ENCODE measurements at places on chromosomes 7 and 10.

- no peak for DNase-seq
Observed at GRCh38 chr10:93841961-93842360, 51.8 kb upstream of the SLC35G1 start.

DNA sequence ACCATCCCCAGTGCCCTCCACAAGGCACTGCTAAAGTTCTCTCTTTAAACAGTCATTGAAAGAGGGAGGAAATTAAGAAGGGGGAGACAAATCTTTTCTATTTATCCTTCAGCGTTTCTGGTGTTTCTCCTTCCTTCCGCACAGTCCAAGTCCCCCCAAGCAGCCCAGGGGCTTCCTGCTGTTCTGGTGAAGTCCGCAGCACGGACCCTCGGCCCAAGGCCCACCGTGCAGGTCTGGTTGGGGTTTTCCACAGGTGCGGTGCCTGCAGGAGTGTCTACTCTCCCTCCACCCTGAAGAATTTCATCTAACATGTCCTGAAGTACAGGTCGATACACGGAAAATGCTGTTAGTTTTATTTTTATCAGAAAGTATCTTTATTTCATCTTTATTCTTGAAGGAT is 34.1 kb upstream of the KNDC1 start:
- no peak for DNase-seq

DNA sequence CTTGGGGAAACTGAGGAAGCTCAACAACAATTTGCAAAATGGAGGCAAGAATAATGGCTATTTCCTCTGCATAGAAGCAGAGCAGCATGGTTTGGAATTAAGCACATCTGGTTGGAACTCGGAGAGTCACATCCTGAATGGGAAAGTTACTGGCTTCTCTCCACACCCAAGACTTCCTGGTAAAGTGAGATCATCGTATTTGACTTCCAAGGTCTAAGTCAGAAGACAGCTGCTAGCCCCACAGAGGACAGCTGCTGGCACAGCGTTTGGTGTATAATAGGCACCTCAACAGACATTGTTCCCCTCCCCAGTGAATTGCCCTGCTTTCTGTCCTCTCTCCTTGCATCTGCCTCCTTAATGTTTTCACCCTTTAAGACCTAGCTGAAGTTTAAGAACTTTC is 37.0 kb upstream of the NRF1 start:
- DNase-seq = no peak

- DNase-seq = no peak
Observed at GRCh38 chr10:69901628-69902505, 100.2 kb downstream of the COL13A1 start.

- no peak for DNase-seq
Observed at GRCh38 chr10:132521041-132521465, 16.5 kb upstream of the INPP5A start.

GRCh38 chr10:58796242-58796641 is 283.6 kb downstream of the BICC1 start:
- DNase-seq = no peak

DNA sequence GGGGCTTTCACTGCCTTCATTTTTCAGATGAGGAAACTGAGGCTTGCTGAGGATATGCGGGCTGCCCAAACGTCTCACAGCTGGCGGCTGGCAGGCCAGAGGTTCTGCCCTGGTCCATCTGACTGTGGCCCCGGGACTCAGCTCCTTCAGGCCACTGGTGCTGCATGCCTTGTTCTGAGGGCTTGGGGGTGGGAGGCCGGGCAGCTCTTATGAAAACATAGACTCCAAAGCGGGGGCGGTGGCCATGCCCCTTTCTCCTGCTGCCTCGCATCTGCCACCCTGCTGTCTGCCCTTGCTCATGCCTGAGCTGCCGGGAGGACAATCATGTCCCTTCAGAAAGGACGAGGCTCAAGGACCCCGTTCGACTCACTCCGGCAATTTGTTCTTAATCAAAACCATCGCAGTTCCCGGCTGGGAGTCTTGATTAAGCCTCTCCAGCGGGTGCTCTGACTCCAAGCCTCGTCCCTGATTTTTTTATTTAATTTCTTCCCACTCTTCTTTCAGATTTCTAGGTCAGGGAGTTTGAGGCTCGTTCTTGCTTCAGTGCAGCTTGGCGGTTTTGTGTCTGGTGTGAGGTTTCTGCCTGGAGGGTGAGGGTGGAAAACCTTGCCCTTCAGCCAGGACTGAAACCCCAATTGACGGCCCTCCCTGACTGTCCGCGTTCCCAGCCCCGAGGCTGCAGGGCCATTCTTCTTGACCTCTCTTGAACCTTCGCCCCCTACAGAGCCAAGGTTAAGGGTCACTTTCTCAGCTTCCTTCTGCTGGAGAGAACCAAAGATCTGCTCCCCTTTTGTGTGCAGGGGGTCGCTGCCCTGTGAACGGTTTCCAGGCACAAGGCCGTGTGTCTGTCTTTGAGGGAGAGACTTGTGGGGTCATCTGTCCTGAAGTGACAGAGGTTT is 120.8 kb downstream of the DNAJB6 start:
- no peak for DNase-seq

DNA sequence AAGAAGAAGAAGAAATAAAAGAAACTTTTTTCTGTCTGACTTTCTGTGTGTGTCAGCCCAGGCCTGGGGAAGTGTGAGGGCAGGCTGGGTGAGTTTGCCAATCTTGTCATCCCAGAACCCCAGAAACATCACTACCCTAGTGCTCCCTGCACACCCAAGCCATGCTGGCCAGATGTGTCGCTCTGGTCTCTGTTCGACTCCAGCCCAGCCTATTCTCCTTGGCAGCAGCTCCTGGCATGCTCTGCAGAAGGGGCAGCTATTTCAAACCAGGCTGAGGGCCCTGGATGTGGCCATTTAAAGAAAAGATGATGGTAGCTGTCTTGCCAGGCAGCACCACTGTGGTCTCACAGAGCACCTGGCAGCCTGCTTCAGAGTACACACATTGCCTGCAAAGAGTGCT is 334.1 kb downstream of the RPS24 start:
- DNase-seq = no peak
